ENCODE measurements at places on chromosomes 2 and 18.

DNA sequence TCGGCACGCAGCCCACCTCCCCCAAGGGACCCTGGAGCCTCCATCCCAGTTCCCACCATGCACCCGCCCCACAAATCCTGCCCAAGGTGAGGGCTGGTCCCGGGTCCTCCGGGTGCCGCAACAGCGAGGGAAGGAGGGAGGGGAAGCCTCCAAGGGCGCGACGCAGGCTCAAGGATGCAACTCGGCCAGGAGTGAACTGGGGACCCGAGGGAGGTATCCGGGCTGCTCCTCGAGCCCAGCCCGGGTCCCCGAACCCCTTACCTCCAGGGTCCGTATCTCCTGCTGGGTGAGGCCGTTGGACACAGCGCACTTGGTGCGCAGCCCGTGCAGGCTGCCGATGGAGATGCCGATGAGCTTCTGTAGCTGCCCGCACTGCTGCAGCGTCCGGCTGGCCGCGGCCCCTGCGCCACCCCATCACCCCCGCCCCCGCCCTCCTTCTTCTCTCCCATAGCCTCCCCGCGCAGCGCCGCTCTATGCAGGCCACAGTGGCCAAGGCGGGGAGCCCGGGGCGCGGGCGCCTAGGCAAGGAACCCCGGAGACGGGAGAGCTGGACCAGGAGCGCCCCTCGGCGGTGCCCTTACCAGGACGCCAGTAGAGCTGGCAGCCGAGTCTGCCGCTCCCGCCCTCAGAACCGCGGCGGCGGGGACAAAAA, 124.1 kb downstream of the ANKRD30BL start:
- no peak for DNase-seq

DNA sequence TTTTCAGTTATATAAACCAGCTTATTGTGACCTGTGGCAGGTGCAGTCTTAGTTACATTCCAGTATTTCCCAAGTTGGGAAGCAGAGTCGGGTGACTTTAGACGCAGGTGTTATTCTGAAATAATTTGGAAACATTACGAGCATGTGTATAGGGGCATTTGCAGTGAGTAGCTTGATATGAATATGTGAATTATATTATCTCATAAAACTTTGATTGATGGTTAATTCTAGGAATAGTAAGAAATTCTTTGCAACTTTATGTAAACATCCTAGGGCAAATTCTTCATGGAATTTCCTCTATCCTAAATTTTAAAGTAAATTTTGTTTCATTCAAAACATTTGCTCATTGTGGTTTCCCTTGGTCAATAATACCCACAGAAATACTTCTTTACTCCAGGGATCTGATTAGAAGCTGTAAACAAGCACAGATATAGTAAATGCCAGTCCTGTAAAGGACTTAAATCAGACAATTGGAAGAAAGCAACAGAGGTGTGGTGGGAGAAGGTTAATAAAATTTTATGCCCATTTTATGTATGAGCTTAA, 580.6 kb upstream of the CDH2 start:
- no peak for DNase-seq

DNA sequence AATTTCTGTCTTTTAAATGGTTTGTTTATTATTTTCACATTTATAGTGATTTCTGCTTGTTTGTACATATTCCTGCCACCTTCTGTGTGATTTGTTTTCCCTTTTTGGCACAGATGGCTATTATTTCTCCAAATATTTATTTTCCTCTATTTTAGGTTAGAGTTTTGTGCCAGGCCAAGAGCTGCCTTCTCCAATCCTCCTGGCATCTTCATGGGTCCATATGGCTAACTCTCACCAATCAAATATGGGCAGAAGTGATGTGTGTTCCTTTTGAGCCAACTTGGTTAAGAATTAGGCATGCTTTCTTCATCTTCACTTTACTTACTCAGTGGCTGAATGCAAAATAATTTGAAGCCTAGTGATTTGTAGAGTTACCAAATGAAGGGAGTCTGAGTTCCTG, 697.1 kb upstream of the CELF4 start:
- no peak for DNase-seq

GRCh38 chr2:225319872-225320271, 79.6 kb upstream of the NYAP2 start:
- DNase-seq, result no peak

GRCh38 chr18:58645398-58645797, 16.5 kb upstream of the ALPK2 start:
- DNase-seq, result no peak

DNA sequence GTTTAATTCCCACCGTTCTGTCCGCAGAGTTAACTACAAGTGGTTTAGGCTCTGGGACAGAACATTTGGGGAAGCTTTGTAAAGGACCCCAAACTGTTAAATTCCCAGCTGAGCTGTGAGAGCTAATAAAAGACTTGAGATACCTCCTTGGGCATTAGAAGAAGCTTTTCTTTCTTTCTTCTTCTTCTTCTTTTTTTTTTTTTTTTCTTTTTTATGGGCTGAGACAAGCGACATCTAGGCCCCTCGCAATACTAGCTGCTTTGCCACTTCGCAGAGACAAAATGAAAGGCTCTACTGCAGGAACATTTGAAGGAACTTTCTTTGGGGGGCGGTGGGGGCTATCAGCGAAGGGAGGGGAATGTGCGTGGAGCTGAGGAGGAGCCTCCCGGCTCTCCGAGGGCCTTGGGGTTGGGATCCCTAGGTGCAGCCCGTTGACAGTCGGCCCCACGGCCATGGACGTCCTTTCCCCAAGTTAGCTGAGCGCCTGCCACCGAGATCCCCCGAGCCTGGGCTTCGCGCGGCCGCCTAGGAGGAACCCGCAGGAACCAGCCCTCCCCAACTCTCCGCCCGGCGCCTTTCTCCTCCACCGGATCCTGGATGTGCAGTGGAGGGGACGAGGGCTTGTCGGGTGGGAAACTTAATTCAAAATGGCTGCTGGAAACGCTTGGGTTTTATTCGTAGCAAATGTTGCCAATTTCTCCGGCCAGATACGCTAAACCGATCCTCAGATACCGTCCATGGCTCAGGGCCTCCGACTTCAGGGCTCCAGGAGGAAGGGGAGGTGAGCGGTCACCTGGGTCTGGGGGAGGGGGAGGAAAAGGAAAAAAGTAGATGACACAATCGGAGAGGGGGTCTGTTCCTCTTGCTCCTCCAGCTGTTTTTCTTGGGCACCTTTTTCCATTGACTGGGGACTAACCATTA, 4.2 kb downstream of the MEIS1 start:
- no peak for DNase-seq

GRCh38 chr2:37827455-37827854, 97.6 kb upstream of the RMDN2 start:
- DNase-seq, result no peak

- no peak for DNase-seq
These were observed 51.4 kb upstream of the ZNF516 start for GRCh38 chr18:76546436-76546835.

- DNase-seq, result no peak
These were observed 26.2 kb downstream of the ATAD2B start for GRCh38 chr2:23900541-23901322.

- no peak for DNase-seq
These were observed 163.4 kb downstream of the INHBB start for GRCh38 chr2:120509213-120509815.

GRCh38 chr2:239247401-239248245, 153.2 kb downstream of the HDAC4 start:
- DNase-seq, result no peak

- DNase-seq, result no peak
These were observed 1118.2 kb downstream of the DPP10 start for GRCh38 chr2:115560666-115561065.

DNA sequence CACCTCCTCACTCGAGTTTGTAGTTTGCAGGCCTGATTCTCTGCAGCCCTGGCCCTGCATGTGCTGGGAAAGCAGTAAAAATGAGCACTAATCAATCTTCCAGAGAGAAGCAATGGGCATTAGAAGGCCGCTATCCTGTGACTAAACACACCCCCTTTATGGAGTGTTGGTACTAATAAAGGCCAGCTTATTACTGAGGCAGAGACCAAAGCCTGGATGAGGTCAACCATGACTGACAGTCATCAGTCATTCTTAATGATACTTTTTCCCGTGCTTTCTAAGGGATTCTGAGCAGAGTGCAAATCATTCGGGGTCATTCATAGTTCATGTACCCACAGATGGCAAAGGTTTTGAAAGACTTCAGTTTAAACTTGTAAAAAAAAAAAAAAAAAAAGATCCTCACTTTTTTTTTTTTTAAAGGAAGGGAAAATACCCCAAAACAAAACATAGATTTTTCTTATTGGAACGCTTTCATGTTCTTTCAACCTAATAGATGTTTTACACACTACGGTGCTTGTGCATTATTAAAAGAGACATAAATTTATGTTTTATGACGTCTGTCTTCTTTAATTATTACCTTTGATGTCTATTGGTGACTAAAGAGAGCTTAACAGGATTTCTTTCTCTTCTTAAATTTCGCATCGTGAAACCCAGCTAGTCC, 13.2 kb downstream of the TSHZ1 start:
- no peak for DNase-seq

GRCh38 chr2:236971919-236972381, 113.7 kb upstream of the COPS8 start:
- no peak for DNase-seq

DNA sequence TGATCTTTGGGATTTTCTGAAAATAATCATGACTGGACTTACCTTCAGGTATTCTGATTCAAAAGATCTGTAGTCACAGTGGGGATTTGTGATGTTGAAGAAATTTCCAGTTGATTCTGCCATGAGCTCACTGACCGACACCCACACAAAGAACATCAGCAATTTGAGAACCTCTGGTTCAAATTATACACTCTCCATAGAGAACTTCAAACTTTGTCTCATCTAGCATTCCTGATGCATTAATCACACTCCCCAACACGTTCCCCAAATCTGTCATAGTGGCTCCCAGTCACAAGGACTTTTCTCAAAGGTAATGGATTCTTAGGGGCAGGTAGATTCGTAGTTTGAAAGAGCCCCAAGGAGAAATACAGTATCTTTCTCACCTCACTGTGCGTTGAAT, 584.3 kb downstream of the FBXO15 start:
- no peak for DNase-seq

DNA sequence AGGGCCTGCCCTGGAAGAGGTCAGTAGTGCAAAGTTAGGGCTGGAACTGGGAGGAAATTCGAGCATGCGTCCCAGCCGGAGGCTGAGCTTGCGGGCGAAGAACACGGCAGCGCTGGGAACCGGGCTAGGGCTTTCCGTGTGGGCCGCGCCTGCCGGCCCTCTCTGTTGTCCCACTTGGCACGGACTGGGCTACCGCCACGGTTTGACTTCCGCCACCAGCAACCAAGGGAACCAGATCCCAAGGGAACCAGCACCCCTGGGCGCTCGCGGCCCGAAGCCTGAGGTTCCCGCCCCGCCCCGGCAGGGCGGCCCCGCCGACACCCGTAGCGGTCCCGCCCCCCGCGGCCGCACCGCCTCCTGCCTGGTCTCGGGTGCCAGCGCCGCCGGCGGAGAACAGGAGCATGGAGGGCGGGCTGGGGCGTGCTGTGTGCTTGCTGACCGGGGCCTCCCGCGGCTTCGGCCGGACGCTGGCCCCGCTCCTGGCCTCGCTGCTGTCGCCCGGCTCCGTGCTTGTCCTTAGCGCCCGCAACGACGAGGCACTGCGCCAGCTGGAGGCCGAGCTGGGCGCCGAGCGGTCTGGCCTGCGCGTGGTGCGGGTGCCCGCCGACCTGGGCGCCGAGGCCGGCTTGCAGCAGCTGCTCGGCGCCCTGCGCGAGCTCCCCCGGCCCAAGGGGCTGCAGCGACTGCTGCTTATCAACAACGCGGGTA, at the start of gene SPR:
SPR (plus strand) TSS at position 377 of the 708 bp plus-strand sequence; CDS start at position 402, 25 bp downstream.
- DNase-seq, result peak; percentile 64

GRCh38 chr2:30271301-30271700, 40.0 kb downstream of the LBH start:
- no peak for DNase-seq

GRCh38 chr2:234425639-234426603, 71.0 kb downstream of the ARL4C start:
- no peak for DNase-seq

DNA sequence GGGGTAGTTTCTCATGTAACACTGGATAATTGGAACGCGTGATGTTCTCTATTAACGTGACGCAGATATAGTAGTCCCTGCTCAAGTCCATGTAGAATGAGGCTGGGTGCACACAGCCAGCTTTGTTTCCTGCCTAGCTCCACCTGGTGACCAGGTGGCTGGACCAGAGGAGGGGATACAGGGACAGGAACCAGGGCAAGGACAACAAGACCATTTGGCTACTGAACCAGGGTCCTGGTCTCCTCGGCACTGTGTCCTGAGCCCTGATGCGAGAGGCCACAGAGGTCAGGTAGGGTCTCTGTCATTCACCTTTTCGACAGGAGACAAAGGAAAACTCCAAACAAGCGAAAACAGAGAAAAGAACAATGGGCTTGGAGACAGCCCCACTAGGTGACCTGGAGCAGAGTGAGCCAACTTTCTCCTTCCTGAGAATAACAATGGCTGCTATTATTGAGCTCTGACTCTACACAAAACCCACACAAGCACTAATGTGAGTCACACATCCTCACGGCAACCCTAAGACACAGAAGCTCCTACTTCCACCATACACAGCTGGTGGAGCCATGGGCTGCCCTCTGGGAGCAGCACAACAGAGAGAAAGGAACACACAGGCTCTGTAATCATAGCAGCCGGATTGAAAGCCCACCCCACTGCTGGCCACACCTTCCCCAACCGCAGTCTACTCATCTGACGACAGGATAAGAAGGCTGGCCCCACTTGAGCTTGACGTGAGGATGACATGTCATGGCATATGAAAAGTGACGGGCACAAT, 67.3 kb upstream of the TEX51 start:
- no peak for DNase-seq

GRCh38 chr18:14912967-14913366, 165.0 kb downstream of the ANKRD30B start:
- no peak for DNase-seq

DNA sequence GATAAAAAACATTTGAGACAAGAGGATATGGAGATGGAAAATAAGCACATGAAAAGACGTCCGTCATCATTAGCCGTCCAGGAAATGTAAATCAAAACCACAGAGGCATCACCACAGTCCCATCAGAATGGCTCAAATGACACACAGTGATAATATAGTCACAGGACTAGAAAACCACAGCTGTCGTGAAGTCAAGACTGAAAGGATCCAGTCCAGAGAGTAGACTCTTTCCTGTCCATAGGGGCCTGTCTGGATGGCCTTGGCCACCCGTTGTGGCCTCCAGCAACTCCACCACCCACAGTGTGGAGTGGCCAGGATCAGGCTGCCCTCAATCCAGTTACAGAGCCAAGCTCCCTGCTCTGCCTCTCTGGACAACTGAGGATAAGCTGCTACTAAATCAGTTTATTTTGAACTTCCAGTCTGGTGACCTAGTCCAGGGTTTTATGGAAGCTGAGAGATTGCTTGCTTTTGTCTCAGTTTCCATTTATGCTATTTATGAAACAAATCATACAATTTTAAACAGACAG, 60.4 kb downstream of the RHOB start:
- no peak for DNase-seq
